CD8-positive, alpha-beta memory T cell (primary cell): ENCODE measurements at places on chromosomes 3 and 15.

GRCh38 chr3:120182613-120183511, 88.6 kb upstream of the GSK3B start:
- no peak overlapping the region for H3K4me3 ChIP-seq
- H3K27me3 ChIP-seq = no peaks in the 10 kb centered on the region
- H3K36me3 ChIP-seq = no peaks in the 10 kb centered on the region

DNA sequence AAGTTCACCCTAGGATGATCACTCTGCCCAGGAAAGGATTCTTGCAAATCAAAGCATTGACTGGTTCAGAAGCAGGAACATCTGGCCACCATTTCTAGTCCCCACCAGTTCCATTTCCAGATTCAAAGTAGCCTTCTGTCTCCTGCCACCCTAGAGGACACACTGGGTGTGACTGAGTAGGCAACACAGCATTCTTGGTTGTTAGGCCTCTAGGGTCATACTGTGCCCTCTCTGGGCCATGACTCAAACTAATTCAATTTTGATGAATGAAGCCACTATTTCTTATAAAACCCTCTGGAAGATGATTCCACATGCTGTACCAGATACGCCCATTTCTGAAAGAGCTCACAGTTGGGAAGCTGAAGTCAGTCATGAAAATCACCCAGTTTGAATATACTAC, 69.7 kb downstream of the WDR76 start:
- H3K27me3 ChIP-seq = no peaks in the 10 kb centered on the region
- H3K4me1 ChIP-seq = no peaks in the 10 kb centered on the region
- DNase-seq = no peak
- H3K36me3 ChIP-seq = no peaks in the 10 kb centered on the region

- no peak for DNase-seq
- no peaks in the 10 kb centered on the region for H3K27me3 ChIP-seq
- no peaks in the 10 kb centered on the region for H3K4me1 ChIP-seq
- H3K4me3 ChIP-seq = no peak overlapping the region
- H3K27ac ChIP-seq = no peak overlapping the region
Observed at GRCh38 chr3:76043746-76044145, 258.4 kb upstream of the ZNF717 start.

DNA sequence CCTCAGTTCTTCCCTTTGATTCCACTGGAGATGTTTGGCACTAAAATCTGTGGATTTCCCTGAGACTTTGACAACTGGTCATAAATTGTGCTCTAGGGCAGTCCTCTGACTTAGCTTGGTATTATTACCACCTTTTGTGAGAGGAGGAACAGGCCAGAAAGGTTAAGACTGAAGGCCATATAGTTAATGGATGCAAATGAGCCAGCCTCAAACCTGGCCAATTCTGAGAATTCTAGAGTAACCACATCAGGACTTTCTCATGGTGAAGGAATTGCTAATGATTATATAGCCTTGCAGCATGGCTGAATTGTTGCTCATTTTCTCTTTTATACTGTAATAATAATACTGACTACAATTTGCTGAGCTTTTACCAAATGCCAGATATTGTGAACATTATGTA, 162.5 kb downstream of the CADPS start:
- no peak overlapping the region for H3K27ac ChIP-seq
- H3K27me3 ChIP-seq = no peaks in the 10 kb centered on the region
- no peak overlapping the region for H3K4me3 ChIP-seq
- DNase-seq = no peak

DNA sequence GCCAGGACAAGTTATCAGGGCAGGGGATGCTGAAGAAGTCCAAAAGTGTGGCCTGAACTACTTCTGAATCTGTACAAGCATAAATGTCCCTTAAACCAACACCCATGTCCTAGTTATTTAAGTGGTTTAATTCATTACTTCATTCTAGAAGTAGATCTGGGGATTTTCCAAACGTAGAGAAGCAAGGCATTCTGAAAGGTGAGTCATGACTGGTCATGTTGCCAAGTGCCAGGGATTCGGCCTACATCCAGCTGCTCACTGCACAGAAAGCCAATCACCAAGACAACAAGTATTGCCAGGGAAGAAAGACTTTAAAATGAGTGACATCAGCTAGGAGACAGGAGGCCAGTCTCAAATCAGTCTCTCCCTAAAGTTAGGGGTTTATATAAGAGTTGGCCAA, 396.6 kb downstream of the GABRB3 start:
- no peaks in the 10 kb centered on the region for H3K4me1 ChIP-seq
- H3K36me3 ChIP-seq = no peaks in the 10 kb centered on the region
- H3K4me3 ChIP-seq = no peak overlapping the region
- no peaks in the 10 kb centered on the region for H3K27me3 ChIP-seq
- no peak overlapping the region for H3K27ac ChIP-seq

GRCh38 chr3:53616321-53616720, 121.9 kb downstream of the CACNA1D start:
- no peak for DNase-seq
- no peaks in the 10 kb centered on the region for H3K36me3 ChIP-seq
- no peak overlapping the region for H3K4me3 ChIP-seq
- H3K27ac ChIP-seq = no peak overlapping the region
- H3K4me1 ChIP-seq = no peaks in the 10 kb centered on the region

DNA sequence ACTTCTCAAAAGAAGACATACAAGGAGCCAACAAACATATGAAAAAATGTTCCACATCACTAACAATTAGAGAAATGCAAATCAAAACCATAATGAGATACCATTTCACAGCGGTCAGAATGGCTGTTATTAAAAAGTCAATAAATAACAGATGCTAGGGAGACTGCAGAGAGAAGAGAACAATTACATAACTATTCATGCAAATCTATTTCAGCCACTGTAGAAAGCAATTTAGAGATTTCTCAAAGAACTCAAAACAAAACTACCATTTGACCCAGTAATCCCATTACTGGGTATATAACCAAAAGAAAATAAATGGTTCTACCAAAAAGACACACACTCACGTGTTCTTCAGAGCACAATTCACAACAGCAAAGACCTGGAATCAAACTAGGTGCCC, 116.3 kb downstream of the VPS13C start:
- no peaks in the 10 kb centered on the region for H3K27me3 ChIP-seq
- DNase-seq = no peak
- H3K4me3 ChIP-seq = no peak overlapping the region
- no peaks in the 10 kb centered on the region for H3K4me1 ChIP-seq
